ENCODE measurements at places on chromosomes 7 and 10.

- DNase-seq: no peak
Observed at GRCh38 chr10:113341138-113341537, 211.7 kb upstream of the HABP2 start.

DNA sequence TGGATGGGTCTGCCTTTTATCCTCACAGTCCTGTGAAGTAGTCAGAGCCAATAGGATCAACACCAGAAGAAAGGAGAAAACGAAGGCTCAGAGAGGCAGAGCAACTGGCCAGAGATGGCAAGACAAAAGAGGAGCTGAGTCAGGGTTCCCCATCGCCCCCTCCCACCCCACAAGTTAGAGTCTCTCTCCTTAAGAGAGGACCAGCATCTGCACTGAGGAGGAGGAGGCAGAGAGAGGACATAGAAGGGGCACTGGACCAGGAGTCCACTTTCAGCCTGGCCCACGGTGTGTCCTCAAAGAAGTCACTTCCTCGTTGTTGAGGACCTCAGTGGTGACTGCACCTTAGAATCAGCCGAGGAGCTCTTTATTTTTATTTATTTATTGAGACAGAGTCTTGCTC lies 11.6 kb downstream of the SPOCK2 start:
- DNase-seq: no peak

GRCh38 chr7:159038066-159038465 lies 106.6 kb downstream of the VIPR2 start:
- no peak for DNase-seq

DNA sequence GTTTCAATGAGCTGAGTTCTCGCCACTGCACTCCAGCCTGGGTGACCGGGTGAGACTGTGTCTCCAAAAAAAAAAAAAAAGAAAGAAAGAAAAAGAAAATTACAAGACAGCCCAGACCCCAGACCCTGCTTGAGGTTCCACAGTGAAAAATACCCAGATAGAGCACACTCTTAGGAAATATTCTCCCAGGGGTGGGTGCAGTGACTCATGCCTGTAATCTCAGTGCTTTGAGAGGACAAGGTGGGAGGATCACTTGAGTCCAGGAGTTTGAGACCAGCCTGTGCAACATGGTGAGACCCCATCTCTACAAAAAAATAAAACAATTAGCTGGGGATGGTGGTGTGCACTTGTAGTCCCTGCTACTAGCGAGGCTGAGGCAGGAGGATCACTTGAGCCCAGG lies 41.1 kb upstream of the GTF2IRD1 start:
- DNase-seq: no peak

- DNase-seq: no peak
Observed at GRCh38 chr10:58104351-58104751, 163.3 kb downstream of the IPMK start.

GRCh38 chr7:97017192-97018125 lies 7.2 kb downstream of the DLX5 start:
- no peak for DNase-seq

DNA sequence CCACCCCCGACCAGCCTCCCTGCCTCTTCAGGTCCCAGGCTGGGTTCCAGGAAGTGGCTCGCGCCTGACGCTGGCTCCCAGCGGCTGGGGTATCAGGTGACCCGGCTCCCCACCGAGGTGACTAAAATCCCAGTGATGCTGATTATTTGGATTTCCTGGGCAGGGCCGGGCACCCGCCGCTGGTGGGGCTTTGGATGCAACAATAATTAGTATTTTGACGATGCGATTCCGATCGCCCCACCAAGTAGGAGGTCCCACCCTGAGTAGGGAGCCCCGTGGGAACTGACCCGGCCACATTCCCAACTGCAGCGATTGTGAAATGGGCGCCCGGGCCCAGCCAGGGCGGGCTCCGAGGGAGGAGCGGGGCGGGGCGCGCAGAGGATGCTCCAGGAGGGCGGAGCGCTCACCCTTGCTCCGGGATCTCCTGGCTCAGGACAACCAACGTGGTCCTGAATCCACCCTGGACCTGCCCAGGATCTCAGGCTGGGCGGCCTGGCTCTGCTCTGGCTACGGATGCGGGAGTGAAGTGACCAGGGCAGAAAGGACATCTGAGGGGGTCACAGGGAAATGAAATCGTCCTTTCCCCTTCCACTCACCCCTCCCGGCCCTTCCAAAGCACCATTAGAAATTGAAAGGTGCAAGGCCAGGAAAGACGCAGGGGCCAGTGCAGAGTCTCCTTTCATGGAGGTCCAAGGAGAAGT lies 32.6 kb downstream of the DUSP5 start:
- no peak for DNase-seq

- no peak for DNase-seq
Observed at GRCh38 chr7:139753693-139754111, 24.1 kb downstream of the HIPK2 start.

DNA sequence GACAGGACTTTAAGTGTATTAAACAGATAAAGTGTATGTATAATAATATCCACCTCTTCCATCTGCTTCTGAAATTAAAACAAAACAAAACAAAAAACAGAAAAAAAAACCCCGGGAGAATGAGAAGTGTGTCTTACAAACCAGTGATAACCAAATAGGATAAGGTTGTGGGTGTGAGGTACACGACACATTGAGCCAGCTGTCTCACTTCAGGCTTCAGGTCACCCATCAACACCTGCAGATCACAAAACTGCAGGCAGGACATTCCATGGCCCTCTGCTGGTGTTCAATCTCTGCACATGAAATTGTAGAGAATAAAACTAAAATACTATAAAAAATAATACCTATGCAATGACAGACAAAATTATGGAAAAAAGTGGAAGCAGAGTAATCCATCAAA lies 339.9 kb downstream of the SFMBT2 start:
- no peak for DNase-seq

GRCh38 chr7:80240265-80241025 lies 105.8 kb downstream of the GNAI1 start:
- no peak for DNase-seq

DNA sequence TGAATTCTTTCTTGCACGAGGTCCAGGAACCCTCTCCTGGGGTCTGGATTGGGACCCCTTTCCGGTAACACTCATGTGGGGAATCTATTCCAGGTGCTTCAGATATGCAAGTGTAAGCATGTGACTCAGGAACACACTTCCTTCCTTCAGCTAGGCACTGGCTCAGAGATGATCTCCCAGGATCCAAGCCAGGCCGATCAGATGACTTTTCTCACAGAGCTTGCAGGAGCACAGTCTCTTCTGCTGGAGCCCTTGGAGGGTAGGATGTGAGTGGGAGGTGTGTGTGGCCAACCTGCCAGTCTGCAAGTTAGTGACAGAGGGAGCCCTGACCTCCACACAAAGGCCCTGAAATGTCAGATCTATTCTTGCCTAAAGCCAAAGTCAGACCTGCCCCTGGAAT lies 108.3 kb downstream of the CPXM2 start:
- no peak for DNase-seq

DNA sequence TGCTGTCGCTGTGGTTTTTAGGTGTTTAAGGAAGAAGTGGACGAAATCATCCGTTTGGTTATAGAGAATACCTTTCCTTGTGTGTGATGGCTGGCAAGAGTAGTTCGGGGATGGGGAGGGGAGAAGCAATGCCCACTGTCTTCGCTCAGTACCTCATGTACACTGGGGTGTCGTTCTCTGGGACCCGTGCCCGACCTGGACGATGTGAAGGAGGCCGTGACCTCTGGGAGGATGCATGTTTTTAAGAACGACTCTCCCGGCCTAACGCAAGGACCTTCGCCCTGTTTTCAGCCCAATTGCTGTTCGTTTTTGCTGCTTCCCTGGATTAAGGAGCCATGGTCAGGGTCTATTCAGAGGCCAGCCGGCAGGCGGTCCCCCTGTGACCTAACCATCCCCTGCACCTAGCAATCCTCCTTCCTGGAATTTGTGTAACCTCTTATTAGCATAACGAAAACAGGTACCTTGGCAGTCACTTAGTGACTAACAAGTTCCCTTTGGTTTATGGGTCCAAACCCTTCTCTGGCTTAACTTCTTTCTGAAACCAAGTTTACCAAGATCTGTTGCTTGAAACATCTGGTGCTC lies 1.3 kb downstream of the NFE2L3 start:
- DNase-seq: no peak

DNA sequence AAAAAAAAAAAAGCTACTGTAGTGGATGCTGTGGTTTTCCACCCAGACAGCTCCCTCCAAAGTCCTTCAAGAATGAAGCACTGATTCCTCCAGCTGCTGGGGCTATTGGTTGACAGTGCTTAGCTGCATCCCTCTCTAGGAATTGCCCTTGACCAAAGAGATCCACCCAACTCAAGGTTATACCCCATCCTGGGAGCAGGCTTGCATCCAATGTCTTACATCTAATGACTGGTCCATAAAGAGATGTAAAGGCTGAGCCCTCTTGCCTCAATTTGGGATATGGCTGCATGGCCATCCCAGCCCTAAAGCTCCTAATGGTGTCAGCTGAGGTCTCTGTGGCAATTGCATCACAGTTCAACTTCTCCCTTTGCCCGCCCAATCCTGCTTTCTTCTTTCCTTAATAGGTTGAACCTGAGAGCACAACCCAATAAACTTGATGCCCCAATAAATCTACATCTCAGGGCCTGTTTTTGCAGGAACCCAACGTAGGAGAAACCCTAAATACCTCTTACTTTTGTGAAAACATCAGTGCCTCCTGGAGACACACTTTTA lies 4.4 kb downstream of the GPR37 start:
- no peak for DNase-seq

DNA sequence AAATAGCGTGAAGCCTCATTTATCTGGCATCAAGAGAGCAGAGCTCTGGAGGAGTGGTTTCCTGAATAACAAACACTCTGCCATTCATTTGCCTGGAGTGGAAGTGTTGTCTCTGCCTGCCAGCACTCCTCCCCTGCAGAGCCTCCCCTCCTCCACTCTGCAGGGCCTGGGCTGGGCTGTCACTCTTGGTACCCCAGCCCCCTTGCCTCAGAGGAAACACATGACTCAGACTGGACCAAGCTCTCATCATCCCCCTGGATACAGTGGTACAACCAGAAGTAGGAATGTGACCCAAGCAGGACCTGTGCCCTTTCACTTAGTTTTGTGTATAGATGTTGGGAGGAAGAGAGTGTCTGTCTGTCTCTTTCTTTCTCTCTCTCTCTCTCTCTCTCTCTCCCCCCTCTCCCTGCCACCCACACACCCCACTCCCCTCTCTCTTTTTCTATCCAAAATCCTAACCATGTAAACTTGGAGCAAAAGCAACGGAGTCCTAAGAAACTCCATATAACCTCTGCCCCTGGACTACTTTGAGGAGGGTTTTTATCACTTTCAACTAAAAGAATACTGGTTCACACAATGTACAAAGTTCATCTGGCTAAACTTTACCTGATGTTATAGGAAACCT lies 43.9 kb downstream of the DOCK4 start:
- DNase-seq: peak; percentile 82

DNA sequence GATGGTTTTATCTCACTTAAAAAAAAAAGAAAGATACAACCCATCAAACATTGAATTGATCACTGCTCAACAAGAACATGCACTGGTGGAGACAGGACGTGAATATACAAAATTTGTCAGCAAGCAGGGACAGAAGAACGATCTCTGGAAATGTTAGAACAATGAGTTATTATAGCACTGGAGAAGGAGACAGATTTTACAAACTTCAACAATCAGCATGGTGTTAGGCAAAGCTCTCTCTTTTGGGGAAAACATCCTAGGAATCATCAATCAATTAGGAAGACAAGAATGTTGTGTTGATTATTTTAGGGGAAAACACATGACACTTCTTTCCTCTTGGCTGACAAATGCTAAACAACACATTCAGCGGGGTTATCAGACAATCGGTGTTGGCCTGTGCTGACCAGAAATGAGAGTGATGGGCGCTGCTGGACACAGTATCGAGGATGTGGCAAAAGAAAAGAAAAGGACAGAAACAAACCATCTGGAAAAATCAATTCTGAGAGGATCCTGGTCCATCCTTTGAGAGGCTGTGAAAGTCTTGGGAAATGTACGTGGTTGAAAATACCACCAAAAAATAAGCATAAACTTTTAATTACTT lies 103.9 kb downstream of the RAPGEF5 start:
- DNase-seq: no peak

GRCh38 chr10:102310361-102311024 lies 65.2 kb downstream of the GBF1 start:
- no peak for DNase-seq

DNA sequence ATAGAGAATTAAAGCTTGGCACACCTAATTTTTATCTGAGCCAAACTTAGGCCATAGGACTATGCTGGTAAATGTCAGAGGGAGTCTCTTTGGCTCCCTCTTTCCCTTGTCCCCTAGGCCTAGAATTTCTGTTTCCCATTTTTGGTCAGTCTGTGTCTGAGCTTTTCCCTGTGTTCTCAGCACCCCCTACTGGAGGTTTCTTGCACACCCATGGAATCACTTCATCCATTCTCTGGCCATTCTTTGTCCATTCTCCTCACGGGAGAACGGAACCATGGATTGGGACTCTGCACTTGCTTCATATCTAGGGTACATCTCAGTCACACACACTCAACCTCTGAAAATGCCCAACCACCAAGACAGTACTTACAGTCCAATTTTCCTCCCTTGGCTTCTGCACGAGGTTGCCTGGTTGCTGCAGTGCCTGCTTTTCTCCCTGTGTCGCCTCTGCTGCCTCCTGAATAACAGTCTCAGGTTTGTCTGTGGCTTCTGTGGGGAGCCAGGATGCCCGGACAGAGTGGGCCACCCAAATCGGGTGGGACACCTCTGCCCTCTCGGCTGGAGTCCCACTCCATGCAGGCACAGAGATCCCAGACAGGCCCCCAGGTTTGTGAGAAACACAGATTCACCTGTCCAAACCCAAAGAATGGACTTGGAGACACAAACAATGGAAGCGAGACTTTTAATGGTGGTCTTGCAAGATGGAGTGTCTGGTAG lies 35.1 kb upstream of the DNAH11 start:
- no peak for DNase-seq

GRCh38 chr10:32332299-32332750 lies 14.6 kb downstream of the EPC1 start:
- no peak for DNase-seq

DNA sequence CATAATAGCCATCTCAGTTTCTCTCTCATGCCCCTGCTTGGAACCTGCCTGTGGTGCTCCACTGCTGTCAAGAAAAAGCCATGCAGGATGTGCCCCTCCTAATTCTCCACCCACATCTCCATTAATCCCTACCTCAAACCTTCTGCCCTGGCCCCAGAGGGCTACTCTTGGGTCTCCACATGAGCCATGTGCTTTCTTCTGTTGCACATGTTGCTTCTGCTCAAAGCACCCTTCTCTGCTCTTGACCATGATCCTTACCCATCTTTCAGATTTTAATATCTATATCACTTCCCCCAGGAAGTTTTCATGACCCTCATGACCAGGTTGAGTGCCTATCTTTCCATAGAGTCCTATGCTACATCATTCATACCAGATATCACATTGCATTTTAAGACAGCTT lies 514.2 kb downstream of the RPS24 start:
- DNase-seq: no peak

- DNase-seq: no peak
Observed at GRCh38 chr7:28793381-28794085, 164.6 kb downstream of the TRIL start.

DNA sequence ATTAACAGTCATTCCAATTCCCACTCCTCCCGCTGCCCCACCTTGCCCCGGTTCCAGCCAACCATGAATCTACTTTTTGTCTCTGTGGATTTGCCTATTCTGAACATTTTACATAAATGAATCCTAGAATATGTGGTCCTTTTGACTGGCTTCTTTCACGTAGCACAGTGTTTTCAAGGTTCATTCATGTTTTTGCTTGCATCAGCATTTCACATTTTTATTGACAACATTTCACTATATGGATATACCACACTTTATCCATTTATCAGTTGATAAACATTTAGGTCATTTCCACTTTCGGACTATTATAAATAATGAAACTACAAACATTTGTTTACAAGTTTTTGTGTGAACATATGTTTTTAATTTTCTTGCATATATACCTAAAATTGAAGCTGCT lies 182.0 kb downstream of the ZNF248 start:
- no peak for DNase-seq

GRCh38 chr7:44060091-44060947 lies 5.0 kb downstream of the PGAM2 start:
- no peak for DNase-seq

Data from NCI-H2029 (cell line).